Astrocyte (in vitro differentiated cells and primary cell): ENCODE measurements at places on chromosomes 6 and 20.

GRCh38 chr20:5731753-5732366 is 18.3 kb upstream of the SHLD1 start:
- DNase-seq, result no peak

- no peak for DNase-seq
These were observed 2.8 kb upstream of the ZSWIM1 start for GRCh38 chr20:45878076-45878761.

DNA sequence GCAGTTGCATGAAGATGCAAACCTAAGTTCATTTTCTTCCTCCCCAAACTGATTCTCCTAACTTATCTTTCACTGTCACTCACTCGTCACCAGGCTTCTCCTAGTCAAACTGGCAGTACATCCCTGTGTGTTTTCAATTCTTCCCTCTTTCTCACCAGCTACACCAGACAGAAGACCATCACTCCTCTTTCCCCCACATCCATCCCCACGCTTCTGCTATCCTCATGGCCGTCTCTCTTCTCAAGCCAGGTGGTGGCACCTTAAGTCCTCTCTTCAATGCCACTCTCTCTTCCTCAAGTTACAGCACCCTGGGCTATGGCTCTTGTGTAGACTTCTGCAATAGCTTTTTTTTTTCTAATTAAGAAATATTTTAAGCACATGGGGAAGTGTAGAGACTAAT is 14.4 kb upstream of the TREM2 start:
- DNase-seq, result no peak

DNA sequence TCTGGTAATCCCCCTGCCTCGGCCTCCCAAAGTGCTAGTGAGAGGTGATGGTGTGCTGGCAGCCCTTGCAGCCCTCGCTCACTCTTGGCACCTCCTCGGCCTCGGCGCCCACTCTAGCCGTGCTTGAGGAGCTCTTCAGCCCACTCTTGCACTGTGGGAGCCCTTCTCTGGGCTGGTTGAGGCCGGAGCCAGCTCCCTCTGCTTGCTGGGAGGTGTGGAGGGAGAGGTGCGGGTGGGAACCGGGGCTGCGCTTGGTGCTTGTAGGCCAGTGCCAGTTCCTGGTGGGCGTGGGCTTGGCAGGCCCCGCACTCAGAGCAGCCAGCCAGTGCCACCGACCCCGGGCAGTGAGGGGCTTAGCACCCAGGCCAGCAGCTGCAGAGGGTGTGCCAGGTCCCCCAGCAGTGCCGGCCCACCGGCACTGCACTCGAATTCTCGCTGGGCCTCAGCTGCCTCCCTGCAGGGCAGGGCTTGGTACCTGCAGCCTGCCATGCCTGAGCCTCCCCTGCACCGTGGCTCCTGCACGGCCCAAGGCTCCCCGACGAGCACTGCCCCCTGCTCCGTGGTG is 189.0 kb upstream of the ASCC3 start:
- DNase-seq, result no peak

DNA sequence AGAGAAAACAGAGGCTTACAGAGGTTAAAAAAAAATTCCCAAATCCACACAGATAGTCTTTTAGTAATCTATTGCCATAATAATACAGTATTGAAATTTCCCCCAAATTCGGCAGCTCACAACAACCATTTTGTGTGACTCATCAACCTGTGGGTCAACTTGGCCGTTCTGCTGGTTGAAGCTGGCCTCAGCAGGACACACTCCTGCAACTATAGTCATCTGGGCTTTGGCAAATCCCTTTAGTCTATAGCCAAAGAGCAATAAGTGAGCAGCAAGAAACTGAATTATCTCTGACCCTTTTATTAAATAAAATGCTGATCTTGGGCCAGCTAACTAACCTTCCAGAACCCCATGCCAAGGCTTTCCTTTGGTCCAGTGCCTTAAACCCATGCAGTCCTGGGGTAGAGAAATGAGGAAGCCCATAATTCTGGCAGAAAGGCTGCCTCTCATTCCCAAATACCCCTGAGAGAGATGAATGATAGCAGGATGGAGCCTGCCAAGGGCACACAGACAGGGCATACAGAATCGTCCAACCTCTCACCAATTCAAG is 17.2 kb upstream of the SNAP25 start:
- peak; percentile 45 for DNase-seq

GRCh38 chr6:22362361-22362760 is 65.5 kb upstream of the PRL start:
- DNase-seq, result no peak
